ENCODE measurements at places on chromosomes 1 and 21. TPM values are rescaled to one million over a fixed set of nuclear protein-coding genes. Genes with fewer than 3 reads are reported as not detected.
A peak's percentile ranks its signal among the peaks of the same experiment; 100 is the strongest.

DNA sequence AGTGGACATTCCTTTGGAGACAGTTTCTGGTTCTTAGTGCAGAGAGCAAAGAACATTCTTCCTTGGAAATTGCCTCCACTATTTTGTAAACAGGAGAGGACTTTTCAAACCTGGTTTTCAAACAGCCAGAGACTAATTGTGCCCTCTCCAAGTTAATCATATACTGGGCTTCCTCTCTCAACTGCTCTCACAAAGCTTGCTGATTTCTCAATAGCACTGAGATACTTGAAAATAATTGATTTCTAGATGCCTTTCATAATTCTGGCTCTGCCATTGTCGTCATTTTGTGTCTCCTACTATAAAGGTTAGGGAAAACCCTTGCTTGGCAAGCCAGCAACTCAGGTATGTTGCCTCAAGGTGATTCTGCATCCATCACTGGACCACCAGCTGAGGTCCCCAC lies 56.0 kb downstream of the KCNJ15 start:
- no peak for DNase-seq

GRCh38 chr1:158496374-158496773 lies 24.4 kb downstream of the OR10R2 start:
- DNase-seq = no peak

DNA sequence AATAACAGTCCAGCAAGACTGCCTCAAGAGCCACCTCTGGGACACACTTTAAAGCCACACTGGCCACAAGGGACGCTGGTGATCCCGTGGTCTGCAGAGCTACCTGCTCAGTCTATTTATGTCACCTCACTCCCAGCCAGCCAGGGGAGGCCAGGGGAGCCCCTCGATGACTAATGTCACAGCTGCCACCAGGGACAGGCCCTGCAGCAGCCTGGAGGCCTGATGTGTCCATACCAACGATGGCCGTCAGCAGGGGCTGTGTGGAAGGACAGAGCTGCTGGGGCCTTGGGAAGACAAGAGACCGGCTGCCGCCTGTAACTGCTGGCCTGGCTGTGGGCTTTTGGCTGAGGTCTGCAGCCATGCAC lies 71.0 kb downstream of the SIK1 start:
- no peak for DNase-seq

- DNase-seq = no peak
Observed at GRCh38 chr1:29833581-29833980, 597.3 kb downstream of the PTPRU start.

GRCh38 chr1:97088391-97088790 lies 366.8 kb downstream of the PTBP2 start:
- DNase-seq = no peak

GRCh38 chr1:162939035-162939434 lies 78.1 kb upstream of the CCDC190 start:
- no peak for DNase-seq

DNA sequence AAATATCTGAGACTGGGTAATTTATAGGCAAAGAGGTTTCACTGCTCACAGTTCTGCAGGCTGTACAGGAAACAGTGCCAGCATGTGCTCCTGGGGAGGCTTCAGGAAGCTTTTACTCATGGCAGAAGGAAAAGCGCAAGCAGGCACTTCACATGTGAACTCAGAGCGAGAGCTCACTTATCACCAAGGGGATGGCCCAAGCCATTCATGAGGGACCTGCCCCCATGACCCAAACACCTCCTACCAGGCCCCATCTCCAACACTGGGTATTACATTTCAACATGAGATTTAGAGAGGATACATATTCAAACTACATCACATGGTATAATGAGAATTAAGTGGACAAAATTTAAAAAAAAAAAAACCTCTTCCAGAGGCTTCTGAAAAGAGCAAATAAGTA lies 13.7 kb downstream of the WASF2 start:
- DNase-seq = no peak

- DNase-seq = no peak
Observed at GRCh38 chr21:41923631-41924367, 30.0 kb downstream of the C2CD2 start.

- DNase-seq = no peak
Observed at GRCh38 chr1:222976453-222976852, 161.6 kb downstream of the DISP1 start.

DNA sequence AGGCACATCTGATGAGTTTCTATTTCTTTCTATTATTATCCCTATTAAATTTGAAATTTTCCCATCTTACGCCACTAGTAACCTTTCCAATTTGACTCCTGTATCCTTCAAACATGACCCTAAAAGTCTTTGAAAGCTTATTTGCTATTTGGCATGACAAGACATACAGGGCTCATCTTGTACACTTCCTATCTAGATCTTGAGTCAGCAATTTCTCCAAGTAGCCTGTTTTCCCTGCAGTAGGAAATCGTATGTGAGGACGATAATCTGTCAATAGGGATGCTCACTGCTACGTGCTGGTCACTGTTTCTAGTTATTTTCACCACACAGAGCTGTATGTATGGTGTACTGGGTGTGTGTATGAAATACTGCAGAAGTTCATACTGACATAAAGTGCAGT lies 142.7 kb downstream of the CDC42BPA start:
- DNase-seq = no peak

DNA sequence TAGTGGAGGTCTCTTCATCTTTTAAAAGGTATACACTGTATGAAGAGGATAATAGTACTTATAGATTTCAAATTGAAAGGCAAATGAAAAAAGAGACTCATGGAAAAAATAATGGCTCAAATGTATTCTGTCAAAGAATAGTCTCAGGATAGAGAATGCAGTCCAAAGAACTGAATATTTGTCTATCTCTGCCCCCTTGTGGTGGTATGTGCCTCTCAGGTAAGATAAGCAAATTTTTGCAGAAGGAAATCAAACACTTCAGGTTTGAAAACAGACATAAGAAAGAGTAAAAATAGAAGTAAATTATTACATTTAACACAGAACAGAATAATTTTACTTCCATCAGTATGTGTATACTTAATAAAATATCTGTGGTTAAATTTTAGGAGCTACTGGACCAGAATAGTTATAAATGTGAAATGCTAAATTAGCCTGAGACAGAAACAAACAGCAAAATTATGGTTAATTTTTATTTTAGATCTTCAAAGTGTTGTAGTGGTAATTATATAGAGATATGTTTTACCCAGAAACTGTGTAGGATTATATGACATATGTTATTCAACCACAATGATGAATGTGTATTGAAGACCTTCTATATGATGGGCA lies 164.4 kb upstream of the PALMD start:
- DNase-seq = peak; percentile 15

GRCh38 chr1:97053268-97053667 lies 331.7 kb downstream of the PTBP2 start:
- no peak for DNase-seq

GRCh38 chr1:48223366-48224240 lies 1.1 kb downstream of the SLC5A9 start:
- DNase-seq = no peak

DNA sequence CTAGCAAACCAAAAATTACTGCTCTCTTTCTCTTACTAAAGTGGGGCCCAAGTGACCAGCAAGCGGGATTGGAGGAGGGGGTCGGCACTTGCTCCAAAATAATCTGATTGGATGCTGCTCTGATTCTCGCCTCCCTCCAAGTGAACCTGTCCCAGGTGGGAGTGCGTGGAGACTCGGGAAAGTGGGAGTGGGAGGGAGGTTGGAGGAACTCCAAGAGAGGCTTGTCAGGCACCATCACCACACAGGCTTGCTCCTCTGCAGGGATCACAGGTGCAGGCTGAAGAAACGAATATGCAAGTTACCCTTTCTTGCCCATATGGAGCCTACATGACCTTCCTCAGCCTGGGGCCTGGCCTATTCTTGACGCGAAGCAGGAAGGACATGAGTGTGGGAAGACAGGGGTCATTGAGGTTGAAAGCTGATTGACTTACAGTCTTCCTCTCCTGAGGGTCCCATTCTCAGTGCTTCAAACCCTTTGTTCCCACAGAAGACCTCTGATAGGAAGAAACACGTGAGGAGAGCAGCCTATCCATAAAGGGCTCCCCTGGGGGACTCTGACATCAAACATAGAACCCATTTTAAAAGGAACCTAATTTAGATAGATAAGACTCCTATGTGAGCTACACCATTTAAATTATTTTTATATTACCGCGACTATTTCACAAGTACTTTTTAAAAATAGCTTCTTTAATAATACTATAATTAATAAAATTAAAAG lies 14.2 kb downstream of the RGS8 start:
- no peak for DNase-seq

DNA sequence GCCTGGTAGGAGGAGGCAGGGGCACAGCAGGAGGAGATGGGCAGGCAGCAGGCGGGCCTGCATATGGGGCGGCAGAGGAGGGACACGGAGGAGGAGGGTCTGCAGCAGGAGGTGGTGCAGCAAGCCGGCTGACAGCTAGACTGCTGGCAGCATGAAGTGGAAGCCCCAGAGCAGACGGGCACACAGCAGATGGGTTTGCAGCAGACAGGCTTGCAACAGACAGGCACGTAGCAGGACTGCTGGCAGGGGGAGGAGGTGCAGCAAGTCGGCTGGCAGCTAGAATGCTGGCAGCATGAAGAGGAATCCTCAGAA lies 615 bp downstream of the KRTAP10-5 start:
- no peak for DNase-seq

- no peak for DNase-seq
Observed at GRCh38 chr1:154824179-154825000, 45.7 kb downstream of the KCNN3 start.

- no peak for DNase-seq
Observed at GRCh38 chr1:245007852-245008251, 143.5 kb upstream of the HNRNPU start.

GRCh38 chr1:15959827-15960446 lies 16.0 kb downstream of the ZBTB17 start:
- peak; percentile 41 for DNase-seq

- DNase-seq = no peak
Observed at GRCh38 chr1:159088050-159088449, 11.5 kb upstream of the AIM2 start.

DNA sequence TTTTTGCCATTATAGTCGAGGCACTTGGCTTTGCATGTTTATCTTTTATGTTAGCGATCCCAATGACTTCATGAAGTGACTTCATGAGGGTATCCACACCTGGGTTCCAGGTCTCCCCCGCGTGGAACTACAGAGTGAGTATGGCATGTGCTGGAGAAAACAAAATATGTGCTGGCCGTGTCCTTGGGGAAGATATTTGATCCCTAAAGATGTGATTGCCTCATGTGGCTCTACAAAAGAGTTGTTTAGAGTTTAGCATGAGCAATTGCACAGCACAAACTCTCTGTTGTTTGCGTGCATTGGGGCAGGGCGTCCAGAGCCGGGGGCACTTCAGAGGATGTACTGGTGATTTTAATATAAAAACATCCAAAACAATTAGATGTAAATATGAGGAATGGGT lies 4.8 kb downstream of the IL10RB start:
- DNase-seq = no peak

- DNase-seq = no peak
Observed at GRCh38 chr21:44524414-44525371, 15.3 kb downstream of the KRTAP10-1 start.

- DNase-seq = peak; percentile 23
Observed at GRCh38 chr1:91876040-91876470, 9.9 kb downstream of the TGFBR3 start.

GRCh38 chr1:196143602-196144342 lies 464.5 kb downstream of the KCNT2 start:
- no peak for DNase-seq

- DNase-seq = no peak
Observed at GRCh38 chr1:211816586-211816985, 14.0 kb downstream of the LPGAT1 start.

DNA sequence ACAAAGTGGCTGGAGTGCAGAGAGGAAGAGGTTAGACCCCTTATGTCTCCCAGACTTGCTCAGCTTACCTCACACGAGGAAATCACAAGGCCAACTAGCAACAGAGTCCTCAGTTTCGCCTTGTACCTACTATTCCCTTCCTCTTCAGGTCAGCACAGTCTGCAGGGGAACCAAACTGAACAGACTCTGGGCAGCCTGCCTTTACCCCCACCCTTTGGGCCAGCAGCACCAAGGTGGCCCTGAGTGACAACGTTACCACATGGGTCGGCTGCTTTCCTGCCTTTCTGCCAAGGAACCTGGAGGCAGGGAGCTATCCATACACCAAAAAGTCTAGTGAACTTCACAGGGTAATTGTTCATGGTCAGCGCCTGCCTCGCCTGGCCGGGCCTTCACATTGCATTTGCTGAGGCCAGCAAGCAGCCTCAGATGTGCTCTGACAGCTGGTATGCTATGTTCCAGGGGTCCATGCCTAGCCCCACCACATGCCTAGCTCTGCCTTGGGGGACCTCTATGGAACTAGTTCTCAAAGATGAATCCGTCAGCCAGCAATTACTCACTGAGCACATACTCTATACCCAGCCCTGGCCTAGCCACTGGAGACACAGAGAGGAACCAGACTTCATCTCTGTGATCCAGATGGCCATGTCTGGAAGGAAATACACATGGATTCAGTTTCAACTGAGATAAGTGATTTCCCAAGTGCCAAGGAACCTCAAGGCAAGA lies 69.6 kb downstream of the DMAP1 start:
- no peak for DNase-seq

DNA sequence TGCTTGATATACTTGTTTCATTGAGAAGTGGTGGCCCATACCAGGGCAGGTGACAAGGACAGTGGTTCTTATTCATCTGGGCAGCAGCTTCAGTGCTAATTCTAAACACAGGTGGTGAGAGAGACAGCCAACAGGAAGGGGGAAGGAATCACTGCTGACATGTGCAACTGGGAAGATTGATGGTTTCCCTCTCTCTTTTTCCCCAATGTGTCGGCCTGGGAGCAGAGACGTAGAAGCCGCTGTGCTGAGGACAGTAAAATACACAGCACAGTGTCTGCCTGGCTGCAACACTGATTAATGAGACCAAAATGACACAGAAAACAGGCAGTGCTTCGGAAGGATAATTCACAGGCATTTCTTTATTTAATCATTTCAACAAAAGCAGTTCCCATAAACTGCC lies 48.8 kb downstream of the WARS2 start:
- no peak for DNase-seq

- DNase-seq = no peak
Observed at GRCh38 chr1:109395602-109396512, 1.9 kb downstream of the SORT1 start.

GRCh38 chr1:27868932-27869718 lies 3.2 kb upstream of the THEMIS2 start:
- peak; percentile 35 for DNase-seq

GRCh38 chr21:45468051-45468970 lies 63.3 kb downstream of the COL18A1 start:
- no peak for DNase-seq

GRCh38 chr1:203796236-203796605 lies 798 bp downstream of the ZBED6 start:
- DNase-seq = no peak

DNA sequence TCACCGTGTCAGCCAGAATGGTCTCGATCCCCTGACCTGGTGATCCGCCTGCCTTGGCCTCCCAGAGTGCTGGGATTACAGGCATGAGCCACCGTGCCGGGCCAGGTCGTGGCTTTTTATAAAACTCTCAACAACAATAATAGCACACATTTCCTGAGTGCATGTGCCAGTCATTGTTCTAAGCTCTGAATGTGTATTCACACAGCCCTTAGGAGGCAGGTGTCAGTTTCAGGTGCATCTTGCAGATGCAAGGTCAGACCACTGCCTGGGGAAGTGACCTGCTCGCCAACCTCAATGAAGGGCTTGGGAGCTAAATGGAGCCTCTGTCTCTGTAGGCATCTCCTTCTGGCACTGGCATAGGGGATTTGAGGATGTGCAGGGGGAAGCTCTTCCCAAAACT lies 1.6 kb upstream of the LEFTY2 start:
- DNase-seq = no peak

The ZBTB8B gene
- total RNA-seq = not detected

The PPP2R5A gene
- 41.0 TPM for total RNA-seq

The SPRR2D gene
- total RNA-seq = not detected

The PTPN22 gene
- total RNA-seq = 46.8 TPM

The TMEM82 gene
- not detected for total RNA-seq

The KIF14 gene
- 1.0 TPM for total RNA-seq

The NPR1 gene
- 0.16 TPM for total RNA-seq

The IGSF21 gene
- not detected for total RNA-seq
